NCI-H526 (cell line): ENCODE measurements at places on chromosomes 3 and 15.

GRCh38 chr3:23663246-23663645, 142.5 kb upstream of the UBE2E1 start:
- no peak for DNase-seq

- DNase-seq, result peak; percentile 1
These were observed 32.4 kb downstream of the CD200R1L start for GRCh38 chr3:112814266-112814665.

- DNase-seq, result no peak
These were observed 45.1 kb downstream of the HMCES start for GRCh38 chr3:129323651-129324294.

DNA sequence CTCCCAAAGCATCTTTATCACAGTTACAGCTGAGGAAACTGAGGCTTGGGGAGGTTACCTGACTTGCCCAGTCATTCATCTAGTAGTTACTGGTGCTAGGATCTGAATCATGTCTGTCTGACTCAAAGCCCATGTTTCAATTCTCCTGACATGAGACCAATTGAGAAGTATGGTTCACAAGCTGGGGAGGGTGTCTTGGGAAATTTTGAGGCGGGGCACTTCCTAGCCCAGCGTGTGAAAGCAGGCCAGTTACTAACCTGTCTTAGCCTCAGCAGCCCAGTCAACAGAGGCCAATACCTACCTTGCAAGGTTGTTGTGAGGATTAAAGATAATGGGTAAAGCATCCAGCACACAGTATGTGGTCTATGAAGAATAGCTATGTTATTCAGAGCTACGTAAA, 37.0 kb downstream of the CLDN18 start:
- no peak for DNase-seq

DNA sequence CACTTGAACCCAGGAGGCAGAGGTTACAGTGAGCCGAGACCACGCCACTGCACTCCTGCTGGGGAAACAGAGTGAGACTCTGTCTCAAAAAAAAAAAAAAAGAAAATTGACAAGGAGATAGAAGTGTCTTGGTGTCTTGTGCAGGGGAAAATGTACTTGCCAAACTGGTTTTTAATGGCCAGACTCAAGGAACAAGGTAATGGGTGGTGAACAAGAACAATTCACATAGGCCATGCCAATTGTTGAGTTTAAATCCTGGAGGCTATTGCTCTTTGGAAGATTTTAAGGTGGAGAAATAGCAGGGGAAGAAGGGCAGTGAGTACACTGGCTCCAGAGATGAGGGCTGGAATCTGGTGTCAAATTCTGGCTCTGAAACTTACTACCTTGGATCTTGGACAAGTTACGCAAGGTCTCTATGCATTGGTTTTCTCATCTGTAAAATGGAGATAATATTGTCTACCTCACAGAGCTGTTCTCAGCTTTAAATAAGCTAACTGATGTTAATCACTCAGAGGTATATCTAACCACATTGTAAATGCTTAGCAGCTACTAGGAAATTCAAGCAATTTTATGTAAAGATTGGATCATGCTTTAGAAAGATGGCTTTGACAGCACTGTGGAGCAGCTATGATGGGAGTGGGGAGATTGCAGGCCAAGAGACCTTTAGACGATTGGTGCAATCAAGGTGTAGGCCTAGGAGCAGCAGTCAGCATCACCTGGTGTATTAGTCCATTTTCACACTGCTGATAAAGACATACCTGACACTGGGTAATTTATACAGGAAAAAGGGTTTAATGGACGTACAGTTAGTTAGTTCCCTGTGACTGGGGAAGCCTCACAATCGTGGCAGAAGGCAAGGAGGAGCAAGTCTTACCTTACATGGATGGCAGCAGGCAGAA, 78.3 kb downstream of the B3GALNT1 start:
- no peak for DNase-seq

DNA sequence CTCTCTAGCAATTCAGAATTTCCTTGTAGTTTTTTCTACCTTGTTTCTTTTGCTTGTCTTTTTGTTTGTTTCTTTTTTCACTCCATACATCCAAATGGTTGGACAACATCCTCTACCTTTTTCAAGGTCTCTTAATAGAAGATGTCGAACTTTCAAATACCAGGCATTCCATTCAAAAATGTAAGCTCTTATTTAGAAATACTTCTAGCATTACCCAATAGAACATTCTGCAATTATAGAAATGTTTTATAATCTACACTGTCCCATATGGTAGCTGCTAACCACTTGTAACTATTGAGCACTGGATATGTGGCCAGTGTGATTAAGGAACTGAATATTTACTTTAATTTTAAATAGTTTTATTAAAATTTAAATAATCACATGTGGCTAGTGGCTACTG, 196.2 kb upstream of the MRPL3 start:
- no peak for DNase-seq

DNA sequence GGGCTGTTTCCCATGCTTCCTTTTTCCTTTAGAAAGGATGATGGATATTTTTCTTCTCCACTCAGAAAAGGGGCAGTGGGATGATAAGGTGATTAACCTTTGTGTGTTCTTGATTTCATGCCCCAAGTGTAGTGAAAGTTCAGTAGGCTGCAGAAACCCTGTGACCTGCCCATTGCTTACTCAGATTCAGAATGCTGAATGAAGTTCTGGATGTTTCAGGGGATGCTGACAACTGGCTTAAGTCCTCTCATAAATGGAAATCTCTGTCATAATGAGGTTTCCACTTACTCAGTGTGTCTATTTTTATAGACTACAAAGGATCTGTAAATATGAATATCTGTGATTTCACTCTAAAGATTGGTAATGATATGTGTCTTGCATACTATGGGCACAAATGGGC, 471.3 kb upstream of the TPRG1 start:
- no peak for DNase-seq

- DNase-seq, result no peak
These were observed 188.6 kb downstream of the NLGN1 start for GRCh38 chr3:173586166-173586565.

- no peak for DNase-seq
These were observed 11.3 kb upstream of the NMNAT3 start for GRCh38 chr3:139689122-139689521.

DNA sequence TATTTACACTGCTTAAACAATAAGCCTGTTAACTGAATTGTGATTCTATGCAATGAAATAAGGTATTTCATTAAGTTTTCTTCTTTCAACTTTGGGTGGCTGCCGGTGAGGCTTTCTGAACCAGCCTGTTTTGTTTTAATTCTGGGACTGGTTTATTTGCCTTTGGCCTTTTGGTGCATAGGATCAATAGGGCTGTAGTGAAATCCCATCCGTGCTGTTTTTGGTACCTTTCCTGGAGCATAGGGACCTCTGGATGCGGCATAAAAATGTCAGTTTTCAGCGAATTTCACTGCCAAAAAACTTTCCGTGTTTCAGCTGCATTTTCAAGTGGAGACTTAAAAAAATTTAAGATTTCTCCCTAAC, 514 bp downstream of the PLS1 start:
- no peak for DNase-seq

- DNase-seq, result no peak
These were observed 5.2 kb downstream of the LINS1 start for GRCh38 chr15:100596792-100597191.

- no peak for DNase-seq
These were observed 70.8 kb downstream of the ADAMTS9 start for GRCh38 chr3:64616953-64617352.

GRCh38 chr3:32794487-32795308, 23.1 kb upstream of the TRIM71 start:
- DNase-seq, result no peak

GRCh38 chr3:49790626-49791411, 4.5 kb upstream of the IP6K1 start:
- DNase-seq, result no peak

- DNase-seq, result no peak
These were observed 28.5 kb upstream of the CFAP161 start for GRCh38 chr15:81105545-81105944.

DNA sequence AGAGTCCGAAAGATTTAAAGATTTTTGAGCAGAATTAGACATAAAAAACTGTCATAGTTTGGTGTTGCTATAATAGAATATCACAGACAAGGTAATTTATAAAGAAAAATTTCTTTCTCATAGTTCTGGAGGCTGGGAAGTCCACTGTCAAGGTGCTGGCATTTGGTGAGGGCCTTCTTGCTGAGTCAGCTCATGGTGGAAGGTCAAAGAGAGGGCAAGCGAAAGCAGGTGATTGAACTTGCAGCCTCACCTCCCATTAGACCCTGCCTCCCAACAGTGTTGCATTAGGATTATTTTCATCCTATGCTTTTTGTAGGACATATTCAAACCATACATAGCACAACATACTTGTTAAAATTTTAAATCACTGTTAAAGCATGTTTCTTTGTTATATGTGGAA, 9.9 kb downstream of the SELENOT start:
- no peak for DNase-seq

DNA sequence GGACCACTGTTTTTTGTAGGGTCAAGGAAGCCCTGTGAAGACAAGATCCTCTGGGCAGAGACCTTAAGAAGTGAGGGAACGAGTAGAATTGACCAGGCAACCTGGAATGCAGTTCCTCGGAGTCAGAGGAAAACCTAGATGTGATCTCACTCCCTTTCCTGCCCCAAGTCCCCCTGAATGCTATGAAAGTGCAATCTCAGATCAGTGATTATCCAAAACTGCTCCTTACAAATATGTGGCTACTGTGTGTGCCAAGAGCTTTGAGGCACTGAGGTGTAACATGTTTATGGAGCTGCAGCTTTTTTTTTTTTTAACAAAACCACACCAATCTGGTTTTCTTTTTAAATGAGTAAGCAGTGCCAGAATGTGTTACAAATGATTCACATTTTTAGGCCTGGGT, 35.8 kb downstream of the THSD4 start:
- no peak for DNase-seq

DNA sequence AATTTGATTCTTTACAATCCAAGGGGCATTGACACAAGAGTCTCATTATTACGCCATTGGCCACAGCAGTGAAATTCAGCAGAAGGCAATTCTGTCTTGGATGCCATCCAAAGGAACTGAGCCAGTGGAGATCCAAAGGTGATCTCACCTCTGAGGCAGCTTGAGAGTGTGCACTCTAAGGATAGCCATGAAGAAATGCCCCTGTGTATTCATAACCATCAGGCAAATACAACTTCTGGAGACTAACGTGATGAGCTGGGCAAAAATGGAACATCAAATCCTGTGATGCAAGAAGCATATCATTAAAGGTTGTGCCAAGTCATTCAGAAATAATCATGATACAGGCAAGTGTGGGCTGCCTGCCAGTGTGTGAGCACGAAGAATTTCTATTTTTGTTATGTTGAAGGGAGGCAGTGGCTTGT, 41.4 kb downstream of the ROBO2 start:
- DNase-seq, result no peak

DNA sequence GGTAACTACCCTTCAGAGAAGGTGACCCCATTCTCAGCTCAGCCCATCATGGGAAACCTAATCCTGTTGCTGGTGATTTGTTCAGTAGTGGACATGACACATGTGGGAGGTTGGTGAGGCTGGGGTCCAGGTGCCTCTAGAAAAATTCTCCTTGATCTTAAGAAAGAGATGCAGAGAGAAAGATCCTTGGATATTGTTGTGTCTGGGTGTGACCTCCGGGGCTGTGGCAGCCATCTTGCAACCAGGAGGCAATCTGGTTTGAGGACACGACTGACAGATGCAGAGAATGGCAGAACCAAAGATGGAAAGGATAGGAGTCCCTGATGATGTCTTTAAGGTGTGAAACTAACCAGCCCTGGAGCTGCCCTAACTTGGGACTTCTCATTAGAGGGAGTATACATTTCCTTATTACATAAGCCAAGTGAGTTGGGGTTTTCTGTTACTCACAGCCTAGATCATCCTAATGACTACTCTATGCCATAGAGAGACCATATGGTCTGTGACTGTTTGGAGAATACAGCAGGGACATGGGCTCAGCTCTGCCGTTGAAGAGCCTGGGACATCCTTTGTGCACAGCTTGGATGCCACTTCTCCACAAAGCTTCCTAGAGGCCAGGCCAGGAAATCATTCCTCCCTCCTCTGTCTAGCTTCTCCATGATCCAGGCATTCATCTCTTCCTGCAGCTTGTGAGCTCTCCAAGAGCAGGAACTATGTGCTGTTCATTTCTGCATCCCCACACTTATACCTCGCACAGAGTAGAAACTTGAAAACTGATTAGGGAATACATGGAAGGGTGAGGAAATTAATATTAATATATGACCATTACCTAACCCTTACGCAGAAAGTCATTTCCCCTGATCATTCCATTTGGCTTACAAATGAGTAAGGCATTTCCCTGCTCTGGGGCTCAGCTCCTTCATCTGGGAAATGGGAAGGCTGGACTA, 45.9 kb downstream of the HRH1 start:
- DNase-seq, result no peak

DNA sequence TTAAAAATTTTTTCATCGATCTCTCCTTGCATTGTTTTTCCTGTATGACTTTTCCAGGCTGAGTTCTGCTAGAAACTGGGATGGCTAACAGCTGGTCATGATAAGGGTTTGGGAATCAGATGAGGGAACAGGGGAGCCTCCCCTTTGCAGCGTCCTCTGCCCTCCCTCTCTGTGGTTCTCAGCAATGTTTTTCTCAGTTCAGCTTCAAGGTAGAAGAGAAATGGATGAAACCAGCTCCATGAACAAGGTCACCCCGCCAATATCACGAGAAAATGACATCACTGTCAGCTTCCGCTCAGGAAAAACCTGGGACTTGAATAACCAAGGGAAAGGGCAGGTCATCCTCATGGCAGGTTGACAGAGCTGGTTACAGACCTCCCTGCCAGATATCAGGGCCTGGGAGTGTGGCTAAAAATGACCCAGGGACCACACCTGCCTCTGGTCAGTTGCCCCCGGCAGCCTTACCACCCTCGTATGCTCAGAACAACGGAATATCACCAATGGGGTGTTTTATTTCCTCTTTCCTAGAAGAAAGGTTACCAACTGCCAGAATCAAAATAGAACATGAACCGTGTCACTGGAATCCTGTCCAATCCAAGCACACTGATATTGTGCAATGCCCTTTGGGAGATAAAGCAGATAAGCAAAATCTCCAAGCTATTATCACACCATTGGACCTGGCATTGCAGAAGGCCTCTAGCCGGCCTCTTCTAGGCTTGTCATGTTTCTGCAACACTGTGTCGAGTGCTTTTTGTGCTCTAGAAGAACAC, 26.1 kb downstream of the LSM3 start:
- DNase-seq, result no peak

DNA sequence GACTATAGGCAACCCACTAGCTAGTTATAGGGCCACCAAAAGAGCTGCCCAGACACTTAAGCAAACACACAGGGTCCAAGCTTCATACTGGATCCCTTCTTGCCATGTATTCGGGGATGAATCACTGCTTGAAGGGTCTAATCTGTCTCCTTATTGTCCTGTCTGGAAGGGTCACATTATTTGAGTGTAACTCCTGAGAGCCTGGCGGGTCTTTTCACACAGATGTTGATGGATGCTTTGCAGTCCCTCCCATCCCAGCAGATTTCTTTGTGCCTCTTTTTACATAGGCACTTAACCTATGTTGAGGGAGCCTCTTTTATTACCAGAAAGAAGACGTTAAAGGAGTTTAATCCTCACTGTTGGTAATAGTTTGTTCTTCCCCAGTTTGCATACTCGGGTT, 56.6 kb downstream of the BBX start:
- DNase-seq, result no peak

GRCh38 chr15:39747326-39747725, 35.3 kb downstream of the FSIP1 start:
- no peak for DNase-seq
